Central memory CD4-positive, alpha-beta T cell (primary cell): ENCODE measurements at places on chromosomes 11 and 22.

DNA sequence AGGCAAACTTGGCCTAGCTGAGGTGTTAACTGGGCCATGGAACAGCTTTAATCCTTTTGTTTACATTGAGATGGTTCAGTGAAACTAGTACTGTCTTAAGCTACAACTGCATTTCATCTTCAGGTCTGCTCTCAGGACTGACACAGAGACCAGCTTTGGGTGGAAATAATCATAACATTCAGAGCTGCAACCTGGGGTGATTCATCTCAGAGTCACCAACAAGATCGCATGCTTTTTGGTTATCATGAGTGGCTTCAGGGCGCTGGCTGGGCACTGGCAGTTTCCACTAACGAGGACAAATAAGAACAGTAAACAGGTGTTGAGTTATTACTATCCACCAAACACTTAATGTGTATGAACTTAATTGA lies 60.9 kb upstream of the PAX6 start:
- DNase-seq: no peak

DNA sequence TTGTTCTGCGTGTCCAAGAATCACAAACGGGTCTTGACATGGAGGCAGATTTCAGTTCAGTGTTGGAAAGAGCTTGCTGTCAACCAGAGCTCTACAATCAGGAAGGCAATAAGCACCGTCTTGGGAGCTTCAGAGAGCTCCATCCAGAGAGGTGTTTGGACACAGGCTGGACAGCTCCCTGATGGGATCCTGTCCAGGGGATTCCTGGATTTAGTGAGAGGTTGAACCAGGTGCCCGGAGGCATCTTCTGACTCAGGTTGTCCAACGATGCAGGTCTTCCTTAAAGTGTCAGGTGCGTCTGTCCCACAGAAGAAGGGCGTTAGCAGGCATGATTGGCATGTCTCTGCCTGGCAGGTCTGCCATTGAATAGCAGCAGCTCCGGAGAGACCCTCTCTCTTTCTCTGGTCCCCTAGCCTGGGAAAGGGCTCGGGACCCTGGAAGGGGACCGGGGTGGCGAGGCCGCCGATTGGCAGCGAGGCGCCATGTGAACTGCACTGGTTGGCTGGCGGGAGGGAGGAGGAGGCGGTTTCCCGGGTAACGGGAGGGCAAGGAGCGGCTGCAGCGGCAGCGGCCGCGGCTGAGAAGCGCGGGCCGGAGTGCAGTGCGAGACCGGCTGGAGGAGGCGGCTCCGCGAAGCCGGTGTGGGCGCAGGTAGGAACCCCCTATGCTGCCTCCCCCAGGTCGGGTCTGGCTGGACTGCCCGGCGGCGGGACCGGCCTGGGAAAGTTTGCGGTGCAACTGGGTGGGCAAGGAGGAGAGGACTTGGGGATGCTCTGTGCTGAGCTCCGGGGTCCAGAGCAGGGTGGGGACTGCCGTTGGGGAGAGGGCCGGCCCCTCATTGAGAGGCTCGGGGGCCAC lies 104.1 kb upstream of the E2F8 start:
- no peak for DNase-seq

DNA sequence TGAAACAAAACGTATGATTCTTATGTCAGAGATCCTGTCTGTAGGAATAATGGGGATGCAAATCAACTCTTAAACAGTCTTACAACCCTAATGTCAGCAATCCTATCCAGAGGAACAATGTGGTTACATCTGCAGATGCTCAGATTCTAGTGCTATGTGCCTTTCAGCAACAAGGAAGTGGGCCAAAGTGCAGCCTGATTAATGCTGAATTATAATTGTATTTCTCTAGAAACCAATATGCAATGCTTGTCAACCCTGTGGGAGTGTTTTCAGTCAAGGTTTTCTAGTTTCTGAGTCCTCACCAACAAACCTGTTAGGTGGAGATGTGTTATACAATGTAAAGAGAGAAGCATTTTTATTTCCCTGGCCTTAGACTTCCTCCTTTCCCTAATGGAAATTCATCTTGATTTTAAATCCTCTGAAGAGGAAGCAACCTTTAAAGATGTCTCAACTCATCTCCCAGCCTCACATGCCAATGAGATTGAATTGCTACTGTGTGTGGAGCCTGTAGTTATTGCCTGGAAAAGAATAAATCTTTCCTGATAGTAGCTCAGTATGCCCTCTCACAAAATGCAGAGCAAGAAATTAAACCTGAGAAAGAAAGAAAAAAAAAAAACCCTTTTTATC lies 26.2 kb upstream of the TMEM123 start:
- DNase-seq: no peak

GRCh38 chr11:94767701-94768601 lies at the start of gene AMOTL1:
AMOTL1 (plus strand) TSS chr11:94768356; CDS start chr11:94768512, 156 bp downstream.
- no peak for DNase-seq

DNA sequence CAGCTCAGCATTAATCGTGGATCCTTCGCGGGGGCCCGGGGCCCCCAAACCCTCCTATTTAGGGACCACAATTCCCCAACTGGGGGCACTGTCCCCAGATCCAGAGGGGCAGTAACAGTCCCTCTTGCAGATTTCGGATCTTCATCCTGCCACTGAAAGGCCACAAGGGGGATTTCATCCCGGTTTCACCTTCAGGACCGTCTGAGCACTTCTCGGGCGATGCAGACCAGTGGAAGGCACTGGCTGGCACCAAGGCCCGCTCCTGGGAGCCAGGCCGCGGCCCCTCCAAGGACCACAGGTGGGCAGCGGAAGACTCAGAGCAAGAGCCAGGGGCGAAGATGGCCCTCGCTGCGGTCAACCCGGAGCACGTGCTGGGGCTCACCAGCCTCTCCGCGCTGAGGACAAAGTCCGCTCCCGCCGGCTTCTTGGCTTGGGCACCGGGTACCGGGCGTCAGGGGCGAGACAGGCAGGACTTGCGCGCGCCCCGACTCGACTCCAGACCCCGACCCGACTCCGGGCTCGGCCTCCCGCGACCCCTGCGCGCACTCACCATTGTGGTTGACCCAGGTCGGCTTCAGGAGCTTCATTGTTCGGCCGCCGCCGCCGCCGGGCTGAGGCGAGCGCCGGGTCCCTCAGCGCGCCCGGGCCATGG lies 517 bp downstream of the HIRA start:
- DNase-seq: no peak

- no peak for DNase-seq
Measured at GRCh38 chr22:44117746-44118145, 63.0 kb upstream of the PARVG start.

DNA sequence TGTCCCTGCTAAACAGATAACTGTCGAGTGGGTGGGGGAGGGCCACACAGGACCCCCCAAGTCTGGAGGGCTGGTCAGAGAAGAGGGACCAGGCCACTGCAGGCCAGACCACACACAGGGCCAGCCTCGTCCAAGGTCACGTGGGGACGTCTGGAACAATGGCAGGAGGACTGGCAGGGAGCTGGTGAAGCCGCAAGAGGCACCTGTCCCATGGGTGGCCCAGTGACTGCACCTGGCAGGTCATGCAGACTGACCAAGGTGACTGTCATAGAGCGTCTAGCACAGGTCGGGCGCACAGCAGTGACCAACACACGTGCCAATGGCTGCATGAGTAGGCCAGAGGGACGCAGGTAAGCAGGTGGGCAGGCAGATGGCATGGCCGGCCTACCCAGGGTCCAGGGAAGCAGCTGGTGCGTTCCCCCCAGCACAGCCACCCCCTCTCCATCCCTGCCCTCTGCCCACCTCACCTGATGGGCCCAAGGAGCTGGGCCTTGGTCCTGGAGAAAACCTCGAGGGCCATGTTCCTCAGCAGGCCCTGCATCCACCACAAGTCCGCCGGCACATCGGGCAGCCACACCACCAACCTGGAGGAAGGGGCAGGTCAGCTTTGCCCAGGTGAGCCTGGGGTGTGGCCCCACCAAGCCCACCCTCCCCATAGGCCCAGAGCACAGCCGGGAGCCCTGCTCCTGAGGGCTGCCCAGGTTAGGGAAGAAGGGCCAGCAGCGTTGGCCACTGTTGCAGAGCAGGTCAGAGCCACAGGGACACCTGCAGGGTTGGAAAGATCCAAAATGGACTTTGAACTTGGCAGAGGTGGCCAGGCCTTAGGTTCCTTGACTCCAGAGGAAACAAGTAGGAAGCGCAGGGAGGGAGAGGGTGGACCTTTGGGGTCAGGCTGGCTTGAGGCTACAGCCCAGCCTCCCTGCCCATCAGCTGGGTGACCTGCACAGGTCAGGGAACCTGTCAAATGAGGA lies 10.4 kb downstream of the PNPLA5 start:
- no peak for DNase-seq

GRCh38 chr11:69852056-69852455 lies 32.8 kb upstream of the FGF3 start:
- DNase-seq: no peak

GRCh38 chr11:127340438-127340837 lies 339.9 kb upstream of the KIRREL3 start:
- no peak for DNase-seq

DNA sequence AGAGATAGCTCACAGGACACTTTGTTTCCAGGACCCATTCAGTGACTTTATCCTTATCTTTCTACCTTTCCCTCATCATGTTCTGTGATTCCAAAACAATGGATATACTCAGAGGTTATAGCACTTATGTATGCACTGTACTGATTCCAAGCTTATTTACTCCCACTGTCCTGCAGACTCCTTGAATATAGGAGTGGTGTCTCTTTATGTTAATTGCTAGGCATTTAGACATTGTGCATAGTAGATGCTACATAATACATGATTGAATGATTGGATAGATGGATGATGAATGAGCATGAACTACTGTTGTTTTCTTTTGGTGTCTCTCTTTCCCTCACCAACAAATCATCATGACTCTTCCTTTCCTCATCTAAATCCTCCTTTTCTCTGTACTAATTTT lies 279.1 kb upstream of the RAG2 start:
- no peak for DNase-seq
